ENCODE measurements at places on chromosomes 3 and 15.

GRCh38 chr3:186933816-186934215, 3.5 kb downstream of the ST6GAL1 start:
- no peak for DNase-seq

- DNase-seq, result no peak
These were observed 97.8 kb downstream of the SHQ1 start for GRCh38 chr3:72750405-72750965.

DNA sequence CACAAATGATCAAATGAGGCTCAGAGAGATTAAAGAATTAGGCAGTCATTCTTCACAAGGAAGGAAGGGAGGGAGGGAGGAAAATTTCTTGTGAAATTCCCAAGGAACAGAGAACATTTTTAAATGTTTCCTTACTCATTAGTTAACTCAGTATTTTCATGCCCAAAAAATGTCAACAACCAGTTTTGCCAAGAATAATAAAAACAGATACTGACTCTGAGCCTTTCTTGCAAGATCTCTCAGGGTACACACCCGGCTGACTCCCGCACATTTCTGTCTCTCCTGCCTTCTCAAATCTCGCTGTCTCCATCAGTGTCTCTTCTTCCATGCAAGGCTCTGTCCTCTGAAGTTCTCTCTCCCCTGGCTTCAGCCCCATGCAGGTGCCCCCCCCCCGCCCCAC, 265.9 kb downstream of the TJP1 start:
- DNase-seq, result no peak

- DNase-seq, result no peak
These were observed 38.8 kb downstream of the CPA3 start for GRCh38 chr3:148903941-148904340.

GRCh38 chr3:112640276-112640929, 540 bp downstream of the CCDC80 start:
- DNase-seq, result no peak

GRCh38 chr3:29716213-29716612, 435.3 kb downstream of the RBMS3 start:
- no peak for DNase-seq

GRCh38 chr15:49247556-49248110, 77.6 kb downstream of the GALK2 start:
- no peak for DNase-seq

- DNase-seq, result no peak
These were observed 376.8 kb upstream of the C2CD4B start for GRCh38 chr15:62541846-62542245.

DNA sequence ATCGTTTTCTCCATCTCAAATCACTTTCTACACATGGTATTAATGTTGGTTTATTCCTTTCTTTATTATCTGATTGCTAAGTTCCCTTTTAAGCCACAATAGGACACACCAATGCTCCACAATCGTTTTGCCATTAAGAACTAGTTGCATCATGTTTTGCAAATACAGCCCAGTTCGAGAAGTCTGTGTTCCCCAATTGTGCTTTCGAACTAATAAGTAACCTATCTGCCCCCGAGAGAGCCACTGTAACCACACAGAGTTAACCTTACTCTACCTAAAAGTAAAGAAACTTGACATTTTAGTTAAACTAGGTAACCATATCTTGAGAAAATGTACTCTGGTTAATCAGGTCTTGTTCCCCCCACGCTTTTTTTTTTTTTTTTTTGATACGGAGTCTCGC, 39.1 kb downstream of the MAGI1 start:
- no peak for DNase-seq

GRCh38 chr3:39903253-39903652, 93.8 kb downstream of the MYRIP start:
- no peak for DNase-seq

- peak; percentile 56 for DNase-seq
These were observed 5.7 kb upstream of the CNTN6 start for GRCh38 chr3:1087066-1087560.

DNA sequence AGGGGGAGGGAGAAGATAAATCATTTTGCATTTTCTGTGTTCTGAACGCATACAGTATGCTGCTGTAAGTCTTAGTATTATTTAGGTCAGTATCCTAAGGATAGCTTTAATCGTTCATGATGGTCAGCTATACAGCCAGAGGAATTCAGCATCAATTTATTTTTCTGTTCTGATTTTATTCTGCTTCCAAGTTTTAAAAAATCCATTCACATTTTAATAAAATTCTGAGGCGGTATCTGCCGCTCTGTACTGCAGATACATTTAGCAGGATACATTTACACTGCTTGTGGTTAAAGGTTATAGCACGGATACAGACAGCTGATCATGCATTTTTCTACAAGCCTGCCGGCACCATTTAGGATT, 17.8 kb downstream of the ZBTB38 start:
- DNase-seq, result no peak

DNA sequence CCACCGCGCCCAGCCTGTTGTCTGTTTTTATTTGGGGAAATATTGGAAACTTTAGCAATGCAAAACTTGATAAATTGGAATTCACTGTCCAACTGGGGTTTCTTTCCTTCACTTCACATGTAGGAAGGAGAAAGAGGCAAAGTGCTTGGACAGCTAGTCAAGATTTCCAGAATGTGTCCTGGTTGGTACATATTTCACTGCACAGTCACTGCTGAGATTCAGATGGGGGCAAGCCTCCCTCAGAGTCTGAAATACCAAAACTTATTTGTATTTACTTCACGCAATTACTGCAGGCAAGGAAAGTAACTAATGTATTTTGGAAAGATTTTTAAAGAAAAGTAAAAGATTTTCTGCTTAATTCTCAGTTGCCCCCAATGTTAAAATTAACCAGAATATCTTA, 21.0 kb downstream of the LRRC31 start:
- DNase-seq, result no peak

- DNase-seq, result no peak
These were observed 785.2 kb downstream of the DIPK2A start for GRCh38 chr3:144756704-144757440.

DNA sequence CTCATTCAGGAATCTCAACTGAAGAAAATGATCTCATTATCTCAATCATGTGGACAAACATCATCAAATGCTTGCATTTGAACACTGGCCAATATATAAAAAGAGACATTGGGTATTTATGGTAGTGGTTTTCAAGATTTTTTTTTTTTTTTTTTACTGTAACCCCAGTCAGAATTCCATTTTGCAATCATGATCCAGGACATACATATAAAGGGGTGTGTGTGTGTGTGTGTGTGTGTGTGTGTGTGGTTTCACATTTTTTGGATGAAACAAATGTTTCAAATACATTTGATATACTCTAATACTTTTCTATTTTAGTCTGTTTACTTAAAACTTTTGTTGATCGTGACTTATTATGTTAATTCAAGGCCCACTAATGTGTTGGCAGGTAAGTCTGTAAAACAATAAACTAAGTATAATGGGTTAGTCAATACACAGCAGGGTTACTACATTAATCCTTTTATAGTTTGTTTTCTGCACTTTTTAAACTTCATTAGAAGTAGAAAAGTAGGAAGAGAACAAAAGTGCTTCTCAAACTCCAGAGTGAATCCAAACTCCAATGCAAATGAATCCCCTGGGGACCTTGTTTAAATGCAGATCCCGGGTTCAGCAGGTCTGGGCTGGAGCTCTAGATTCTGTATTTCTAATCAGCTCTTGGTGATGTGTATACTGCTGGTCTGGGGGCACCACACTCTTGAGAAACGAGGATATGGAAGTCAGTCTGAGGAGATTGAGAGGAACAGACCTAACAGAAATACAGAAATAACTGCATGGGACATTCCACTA, 17.6 kb downstream of the THRB start:
- DNase-seq, result no peak

- DNase-seq, result no peak
These were observed 109.4 kb downstream of the WNT7A start for GRCh38 chr3:13770170-13771169.

- no peak for DNase-seq
These were observed 54.2 kb downstream of the MAP4 start for GRCh38 chr3:47961815-47962606.

DNA sequence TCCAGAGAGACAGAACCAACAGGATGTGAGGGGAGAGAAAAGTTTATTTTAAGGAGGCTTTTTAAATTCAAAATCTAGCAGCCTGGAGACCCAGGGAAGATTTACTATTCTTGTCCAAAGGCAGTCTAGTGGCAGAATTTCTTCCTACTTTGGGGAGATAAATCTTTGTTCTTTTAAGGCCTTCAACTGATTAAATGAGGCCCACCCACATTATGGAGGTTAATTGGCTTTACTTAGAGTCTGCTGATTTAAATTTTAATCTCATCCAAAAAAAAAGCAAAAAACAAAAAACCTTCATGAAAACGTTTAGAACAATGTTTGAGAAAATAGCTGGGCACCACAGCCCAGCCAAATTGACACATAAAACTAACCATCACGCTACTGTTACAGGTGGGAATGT, 41.3 kb downstream of the TMOD3 start:
- no peak for DNase-seq

GRCh38 chr15:57619746-57620145, 28.0 kb downstream of the MYZAP start:
- DNase-seq, result no peak

GRCh38 chr3:16704941-16705340, 99.7 kb upstream of the DAZL start:
- DNase-seq, result no peak

- DNase-seq, result no peak
These were observed 7.6 kb upstream of the DCLK3 start for GRCh38 chr3:36771931-36772330.

DNA sequence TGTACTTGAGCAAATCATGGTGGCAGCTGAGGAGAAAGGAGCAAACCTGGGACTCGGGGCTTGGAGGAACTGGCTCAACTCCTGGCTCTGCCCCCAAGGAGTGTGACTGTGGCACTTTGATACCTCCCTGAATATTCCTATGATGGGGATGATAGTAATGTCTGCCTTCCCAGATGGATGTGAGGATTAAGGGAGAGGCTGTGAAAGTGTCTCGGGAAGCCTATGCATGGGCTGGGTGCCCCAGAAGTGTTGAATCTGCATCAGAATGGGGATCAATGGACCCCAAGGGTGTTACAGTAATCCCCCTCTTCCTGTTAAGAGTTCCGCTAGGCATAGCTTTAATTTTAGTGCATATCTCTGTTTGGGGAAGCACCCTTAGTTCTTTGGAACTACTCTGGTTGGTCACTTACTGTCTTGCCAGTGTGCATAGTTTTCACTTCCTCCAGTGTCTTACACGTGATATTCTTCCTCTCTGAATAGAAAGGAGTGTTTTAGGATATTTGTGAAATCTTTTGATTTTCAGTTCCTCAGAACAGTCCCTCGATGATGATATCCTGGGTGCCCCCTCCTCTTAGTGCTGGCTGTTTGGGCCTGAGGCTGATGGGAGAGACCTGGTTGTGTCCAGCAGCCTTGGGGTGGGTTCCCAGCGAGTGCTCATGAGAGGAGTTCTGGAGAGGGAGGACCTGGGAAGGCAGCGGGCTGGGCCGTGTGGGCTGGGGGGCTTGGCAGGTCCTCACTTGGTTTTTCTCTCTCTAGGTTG, 97.5 kb downstream of the CHDH start:
- DNase-seq, result no peak

GRCh38 chr15:72873379-72874233, 90.0 kb upstream of the ADPGK start:
- no peak for DNase-seq

GRCh38 chr3:79461129-79461792, 306.5 kb downstream of the ROBO1 start:
- no peak for DNase-seq

- no peak for DNase-seq
These were observed 364.7 kb downstream of the FHIT start for GRCh38 chr3:60886518-60886917.

DNA sequence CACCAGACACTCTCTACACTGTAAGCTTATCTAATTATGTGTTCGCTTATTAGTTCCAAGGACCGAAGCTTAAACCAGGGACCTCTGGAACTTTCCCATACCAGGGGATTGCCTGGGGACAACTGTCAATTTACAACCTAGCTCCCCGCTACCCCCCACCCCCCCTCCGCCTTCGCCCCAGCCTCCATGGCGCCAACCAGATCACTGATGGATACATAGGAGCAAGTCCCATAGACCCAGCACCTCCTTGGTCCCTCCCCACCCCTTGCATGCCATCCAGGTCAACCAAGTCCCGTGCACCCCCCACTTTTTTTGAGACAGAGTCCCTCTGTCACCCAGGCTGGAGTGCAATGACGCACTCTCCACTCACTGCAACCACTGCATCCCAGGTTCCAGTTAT, 930 bp upstream of the PDCD7 start:
- DNase-seq, result no peak

DNA sequence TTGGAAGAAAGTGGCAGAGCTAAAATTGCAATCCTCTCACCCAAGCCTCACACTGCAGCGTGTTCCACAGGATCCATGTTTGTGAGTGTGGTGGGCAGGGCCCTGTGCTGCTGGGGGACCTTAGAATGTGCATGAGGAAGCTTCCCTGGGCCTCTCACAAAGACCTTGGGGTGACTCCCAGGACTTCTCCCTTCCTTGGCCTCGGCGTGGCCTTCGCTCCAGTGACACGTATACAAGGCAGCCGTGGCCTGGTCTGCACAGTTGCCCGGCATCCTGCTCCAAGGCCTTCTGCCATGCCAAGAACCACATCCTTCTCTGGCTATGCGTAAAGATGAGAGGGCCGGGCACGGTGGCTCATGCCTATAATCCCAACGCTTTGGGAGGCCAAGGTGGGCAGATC, 196.4 kb downstream of the UACA start:
- no peak for DNase-seq

- no peak for DNase-seq
These were observed 1.4 kb downstream of the DNAJA4 start for GRCh38 chr15:78265752-78266224.

DNA sequence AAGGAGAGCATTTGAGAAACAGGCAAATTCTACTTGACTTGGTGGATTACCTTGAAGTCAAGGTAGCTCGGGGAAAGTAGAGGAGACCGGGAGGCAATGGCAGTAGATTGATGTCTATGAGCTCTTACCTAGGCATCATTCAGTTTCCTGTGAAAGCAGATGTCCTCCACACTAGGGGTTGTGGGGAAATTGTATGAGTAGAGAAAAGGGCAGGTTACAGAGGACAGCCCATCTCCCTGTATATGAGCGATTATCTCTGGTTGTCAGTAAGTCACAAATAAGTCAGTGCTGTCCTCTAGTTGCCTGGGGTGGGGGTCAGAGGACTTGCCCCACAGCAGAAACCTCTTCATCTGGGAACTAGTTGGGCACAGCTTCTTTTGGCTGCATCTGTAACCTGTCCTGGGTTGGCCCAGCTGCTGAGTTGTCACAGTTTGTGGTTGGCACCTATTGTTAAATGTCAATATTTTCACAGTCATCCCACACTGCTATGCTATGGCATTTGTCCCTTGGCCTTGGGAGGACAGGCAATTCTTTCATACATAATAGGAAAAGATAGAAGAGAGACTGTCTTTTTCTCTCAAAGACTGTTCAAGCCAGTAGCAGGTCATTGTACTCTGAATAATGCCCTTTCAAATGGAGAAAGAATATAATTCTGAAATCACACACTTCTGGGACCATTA, 53.6 kb upstream of the LRRFIP2 start:
- no peak for DNase-seq

- DNase-seq, result no peak
These were observed 1.6 kb upstream of the P2RY13 start for GRCh38 chr3:151330899-151331298.

GRCh38 chr3:149091983-149092382, 5.7 kb upstream of the HLTF start:
- no peak for DNase-seq
